ENCODE measurements at places on chromosomes 2 and 18. TPM values are rescaled to one million over a fixed set of nuclear protein-coding genes. Genes with fewer than 3 reads are reported as not detected.

DNA sequence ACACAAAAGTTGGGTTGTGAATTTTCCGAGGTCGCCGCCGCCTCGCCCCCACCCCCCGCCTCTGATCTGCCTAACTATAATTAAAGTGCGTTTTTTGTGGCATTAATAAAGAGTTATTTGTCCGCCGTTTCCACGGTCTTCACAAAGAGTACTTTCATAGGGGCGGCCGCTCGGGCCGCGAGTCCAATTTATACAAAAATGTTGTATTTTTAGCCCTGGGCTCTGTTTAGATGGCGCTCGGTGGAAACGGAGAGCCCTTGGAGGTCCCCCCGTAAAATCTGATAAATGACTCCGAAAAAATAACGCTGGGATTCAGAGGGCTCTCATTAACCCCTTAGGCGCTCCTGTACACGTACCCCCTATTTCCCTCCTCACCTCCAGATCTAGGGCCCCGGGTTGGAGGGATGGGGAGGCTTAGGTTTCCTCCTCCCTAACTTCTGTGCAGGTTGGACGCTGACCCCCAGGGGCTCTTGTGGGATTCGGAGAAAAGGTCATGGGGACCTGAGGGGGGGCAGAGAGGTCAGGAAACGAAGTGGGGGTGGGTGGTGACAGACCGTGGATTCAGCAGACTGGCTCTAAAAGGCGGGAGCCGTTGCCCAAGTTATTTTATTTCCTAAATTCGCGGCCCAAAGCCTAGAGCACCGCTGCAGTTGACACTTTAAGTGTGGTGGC, 1.9 kb downstream of the CYP26B1 start:
- DNase-seq = peak; percentile 29

DNA sequence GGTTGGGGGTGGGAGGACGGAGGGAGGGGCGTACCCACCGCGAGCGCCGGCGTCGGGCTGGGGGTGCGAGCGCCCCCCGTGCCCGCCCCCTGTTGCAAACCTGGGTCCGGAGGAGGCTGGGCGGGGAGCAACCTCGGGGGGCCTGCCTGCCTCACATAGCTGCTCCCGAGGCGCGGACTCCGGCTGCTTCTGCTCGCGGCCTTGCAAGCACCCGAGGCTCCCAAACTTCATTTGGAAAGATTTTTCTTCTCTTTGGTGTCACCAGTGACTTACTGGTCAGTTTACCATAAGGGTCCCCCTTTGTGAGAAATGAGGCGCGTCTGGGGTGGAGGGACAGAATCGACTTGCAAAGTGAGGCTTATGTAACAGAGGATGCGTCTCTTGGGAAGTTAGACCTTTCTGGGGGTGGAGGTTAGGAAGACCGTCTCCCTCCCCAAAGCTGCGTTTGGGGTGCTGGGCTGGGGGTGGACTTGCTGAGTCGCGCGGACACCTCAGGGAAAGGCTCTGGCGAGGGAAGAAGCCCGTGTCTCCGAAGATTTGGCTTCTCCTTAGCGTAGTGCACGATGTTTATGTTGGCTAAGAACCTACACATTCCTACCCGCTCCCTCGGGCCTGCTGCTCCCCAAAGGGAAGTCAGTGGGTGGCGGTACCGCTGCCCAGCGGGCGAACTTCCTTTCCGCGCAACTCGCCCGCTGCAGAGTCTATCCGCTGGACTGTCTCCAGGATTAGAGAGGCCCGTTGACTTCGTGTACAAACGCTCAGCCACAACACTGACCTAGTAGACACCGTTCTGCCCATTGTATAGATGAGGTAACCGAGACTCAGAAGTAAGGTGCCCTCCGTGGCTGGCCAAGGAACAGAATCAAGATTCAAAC, 559 bp downstream of the TMEM37 start:
- DNase-seq = no peak

DNA sequence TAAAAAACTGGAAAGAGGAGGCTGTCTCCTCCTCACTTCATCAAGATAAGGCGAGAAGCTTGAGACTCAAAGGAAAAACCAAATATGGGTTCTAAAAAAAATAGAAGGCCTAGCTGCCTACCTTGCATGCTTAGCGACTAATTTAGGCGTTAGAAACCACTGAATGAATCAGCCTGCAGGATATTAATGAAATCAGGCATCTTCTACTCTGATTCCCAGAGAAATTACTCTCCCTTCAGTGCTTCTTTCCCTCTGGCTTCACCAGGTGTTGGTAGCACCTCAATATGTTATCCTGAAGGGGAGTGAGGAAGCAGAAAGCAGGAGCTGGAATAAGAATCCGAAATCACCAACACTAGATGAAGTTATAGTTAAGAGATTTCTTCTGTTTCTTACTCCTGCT, 749.8 kb upstream of the NRXN1 start:
- DNase-seq = peak; percentile 58

DNA sequence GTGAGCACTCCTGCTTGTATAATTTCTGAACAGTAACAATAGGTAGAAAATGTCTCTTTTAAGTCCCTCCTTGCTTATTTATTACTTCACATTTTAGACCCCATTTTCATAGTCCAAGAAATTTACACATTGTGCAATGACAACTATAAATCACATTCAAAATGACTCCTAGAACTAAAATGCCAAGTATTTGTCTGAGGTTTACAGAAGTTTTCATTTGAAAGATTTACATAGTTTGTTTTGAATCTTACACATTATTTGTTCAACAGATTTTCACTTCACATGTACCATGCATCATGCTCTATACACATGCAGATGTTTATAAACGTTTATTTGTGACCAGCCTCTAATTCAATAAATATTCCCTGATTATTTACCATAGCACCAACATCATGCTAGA, 15.7 kb upstream of the TRIB2 start:
- no peak for DNase-seq

GRCh38 chr2:11492720-11493119, 26.8 kb upstream of the E2F6 start:
- DNase-seq = no peak

DNA sequence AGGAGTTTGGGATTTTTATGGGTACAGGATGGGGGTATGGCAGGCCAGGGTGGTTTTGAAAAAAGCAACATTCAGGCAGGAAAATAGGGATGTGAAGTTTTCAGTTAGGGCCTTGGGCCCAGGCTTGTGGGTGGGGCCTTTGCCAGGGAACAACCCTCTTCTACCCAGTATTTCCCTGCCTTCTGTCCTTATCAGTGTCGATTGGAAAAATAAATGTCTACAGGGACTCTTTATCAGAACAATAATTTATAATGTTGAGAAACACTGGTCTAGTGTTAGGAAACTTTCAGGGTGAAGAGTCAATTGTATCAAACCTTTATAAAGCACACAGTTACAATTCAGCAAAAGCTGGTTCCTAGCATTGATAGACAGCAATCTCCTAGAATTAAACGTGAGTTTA, 214.1 kb upstream of the NABP1 start:
- DNase-seq = no peak

DNA sequence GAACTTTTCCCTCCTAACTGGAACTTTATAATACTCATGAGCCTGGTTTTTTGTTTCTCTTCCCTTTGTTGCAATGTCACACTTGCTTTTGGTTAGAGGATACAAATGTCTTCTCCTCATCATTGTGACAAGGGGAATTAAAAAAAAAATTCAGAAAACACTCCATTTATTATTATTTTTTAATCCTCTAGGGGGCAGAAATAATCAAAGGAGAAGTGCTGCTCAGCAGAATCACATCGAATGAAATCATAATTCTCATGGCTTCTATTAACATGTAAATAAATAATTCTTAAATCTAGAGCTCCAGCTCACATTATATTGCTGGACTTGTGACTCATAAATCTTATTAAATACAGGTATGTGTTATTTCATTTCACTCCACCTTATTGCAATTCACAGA, 273.8 kb downstream of the TRIB2 start:
- no peak for DNase-seq

The ST8SIA3 gene
- 32.3 TPM for total RNA-seq

The CGREF1 gene
- 22.1 TPM for total RNA-seq

The IHH gene
- total RNA-seq = not detected

The FRZB gene
- 10.2 TPM for total RNA-seq
